Activated naive CD4-positive, alpha-beta T cell (primary cell): ENCODE measurements at places on chromosomes 12 and 14.
A peak's percentile ranks its signal among the peaks of the same experiment; 100 is the strongest.

DNA sequence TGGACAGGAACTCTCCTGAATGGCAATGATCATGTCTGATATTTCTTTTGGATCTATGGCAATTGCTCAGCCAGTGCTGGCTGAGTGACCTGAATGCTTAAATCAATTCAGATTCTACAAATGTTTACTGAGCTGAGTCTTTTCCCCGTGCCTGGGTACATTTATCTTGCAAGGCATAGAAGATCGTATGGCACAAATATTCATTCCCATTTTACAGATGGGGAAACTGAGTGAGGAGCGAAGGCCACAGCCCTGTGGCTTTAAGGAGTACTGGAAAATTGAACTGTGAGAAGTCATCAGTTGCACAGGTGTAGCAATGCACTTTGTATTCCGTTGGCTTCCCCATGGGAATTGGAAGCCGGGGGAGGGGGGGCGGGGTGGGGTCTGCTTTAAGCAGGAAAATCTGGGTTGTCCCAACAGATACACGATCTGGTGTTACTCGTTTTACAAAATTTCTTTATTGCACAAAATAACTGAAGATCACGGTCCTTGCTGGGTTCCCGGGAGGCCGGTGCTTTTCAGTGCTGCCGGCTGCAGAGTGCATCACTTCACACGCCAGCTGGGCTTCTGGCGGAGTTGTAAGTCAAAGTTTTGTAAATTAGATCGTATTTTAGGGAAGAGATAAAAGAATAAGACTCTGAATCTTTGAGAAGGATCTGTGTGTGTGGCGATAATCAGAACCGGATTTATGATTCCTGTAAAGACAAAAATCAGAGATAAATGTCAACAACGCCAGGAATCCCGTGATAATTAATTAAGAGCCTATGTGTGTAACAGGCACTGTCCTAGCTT is 75.0 kb upstream of the MAP1LC3B2 start:
- no peak for DNase-seq

- no peak for DNase-seq
These were observed 28.2 kb upstream of the KCNA1 start for GRCh38 chr12:4881266-4882064.

DNA sequence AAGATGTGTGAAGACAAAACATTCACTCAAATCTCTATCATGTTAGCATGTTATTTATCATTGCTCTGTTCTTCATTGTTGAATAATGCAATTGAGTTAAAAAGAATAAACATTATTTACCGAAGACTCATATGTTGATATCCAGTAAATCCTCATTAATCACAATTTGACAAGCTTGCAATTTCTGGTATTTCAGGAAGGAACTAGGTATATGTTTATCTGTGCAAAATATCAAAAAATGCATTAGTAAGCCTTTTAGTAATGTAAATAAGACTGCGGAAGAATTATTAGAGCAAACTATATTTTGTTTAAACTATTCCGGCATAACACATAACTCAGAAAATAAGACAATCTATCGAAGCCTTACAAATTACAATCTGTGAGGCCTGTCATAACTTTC is 222.7 kb upstream of the NOVA1 start:
- no peak for DNase-seq

DNA sequence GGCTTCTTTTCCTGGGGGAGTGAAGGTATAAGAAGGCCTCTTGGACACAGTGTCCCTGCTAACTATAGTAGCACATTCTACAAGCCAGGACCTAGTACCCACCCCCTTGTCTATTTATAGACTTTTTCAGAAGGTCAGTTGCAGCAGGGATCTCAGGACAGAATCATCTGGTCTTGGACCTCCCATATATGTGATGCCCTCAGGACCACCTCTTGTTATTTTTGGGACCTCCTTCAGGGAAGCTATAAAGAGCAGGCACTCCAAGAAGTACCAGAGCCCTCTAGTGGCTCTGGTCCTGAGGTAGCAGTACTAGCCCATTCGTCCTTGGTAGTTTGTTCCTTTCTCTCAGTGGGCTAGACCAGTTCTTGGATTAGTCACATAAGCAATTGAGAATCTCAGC is 4.3 kb downstream of the COQ10A start:
- DNase-seq, result no peak

DNA sequence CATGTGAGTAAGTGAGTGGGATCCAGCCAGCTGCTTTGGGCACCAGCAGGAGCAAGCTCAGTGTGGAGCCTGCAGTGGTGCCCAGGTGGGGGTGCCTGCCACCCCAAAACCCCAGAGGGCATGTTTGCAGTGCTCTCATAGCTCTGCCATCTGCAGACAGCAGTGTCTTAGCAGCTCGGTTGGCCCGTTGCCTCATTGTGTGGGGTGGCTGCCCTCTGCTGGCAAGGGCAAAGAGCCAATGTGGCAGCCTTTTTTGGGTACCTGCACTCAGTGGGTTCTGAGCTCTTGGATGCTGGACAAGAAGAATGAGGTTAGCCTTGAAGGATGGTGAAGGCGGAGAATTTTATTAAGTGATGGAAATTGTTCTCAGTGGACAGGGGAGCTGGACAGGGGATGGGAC is 52.3 kb downstream of the NEUROD4 start:
- peak; percentile 77 for DNase-seq

- DNase-seq, result no peak
These were observed 1494.7 kb upstream of the TMEM132C start for GRCh38 chr12:126772171-126772864.

DNA sequence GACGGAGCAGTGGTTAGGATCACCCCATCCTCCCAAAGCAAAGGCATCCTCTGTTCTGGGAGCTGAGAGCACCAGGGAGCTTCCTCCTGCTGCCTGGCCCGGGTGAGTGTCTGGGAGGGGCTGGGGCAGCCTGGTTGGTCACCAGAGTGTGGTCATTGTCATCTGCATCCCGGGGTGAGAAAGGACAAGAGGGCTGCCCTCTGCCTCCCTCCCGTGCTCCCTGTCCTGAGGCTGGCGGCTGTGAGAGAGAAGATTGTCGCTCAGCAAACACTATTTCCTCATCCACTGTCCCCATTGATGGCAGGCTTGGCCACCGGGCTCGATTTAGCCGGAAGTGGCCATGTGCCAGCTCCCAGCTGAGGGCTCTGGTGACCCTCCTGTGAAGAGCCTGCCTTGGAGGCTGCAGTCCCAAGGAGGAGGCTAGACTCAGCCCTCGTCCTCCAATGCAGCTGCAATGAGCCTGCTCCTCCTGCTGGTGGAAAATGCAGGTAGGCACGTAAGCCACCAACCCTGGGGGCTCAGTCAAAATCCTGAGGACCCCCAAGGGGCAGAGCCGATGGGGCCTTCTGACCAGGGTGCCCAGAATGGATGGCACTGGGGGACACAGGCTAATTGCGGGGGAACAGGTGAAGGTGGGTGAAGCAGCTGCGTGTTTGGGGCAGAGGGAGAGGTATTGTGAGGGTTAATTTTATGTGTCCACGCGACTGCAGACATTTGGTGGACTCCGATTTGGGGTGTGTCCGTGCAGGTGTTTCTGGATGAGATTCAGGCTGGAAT is 155.7 kb downstream of the KIF26A start:
- no peak for DNase-seq

- DNase-seq, result no peak
These were observed 12.4 kb downstream of the CABP1 start for GRCh38 chr12:120652656-120653435.

- no peak for DNase-seq
These were observed 55.8 kb upstream of the CHGA start for GRCh38 chr14:92866901-92867865.

DNA sequence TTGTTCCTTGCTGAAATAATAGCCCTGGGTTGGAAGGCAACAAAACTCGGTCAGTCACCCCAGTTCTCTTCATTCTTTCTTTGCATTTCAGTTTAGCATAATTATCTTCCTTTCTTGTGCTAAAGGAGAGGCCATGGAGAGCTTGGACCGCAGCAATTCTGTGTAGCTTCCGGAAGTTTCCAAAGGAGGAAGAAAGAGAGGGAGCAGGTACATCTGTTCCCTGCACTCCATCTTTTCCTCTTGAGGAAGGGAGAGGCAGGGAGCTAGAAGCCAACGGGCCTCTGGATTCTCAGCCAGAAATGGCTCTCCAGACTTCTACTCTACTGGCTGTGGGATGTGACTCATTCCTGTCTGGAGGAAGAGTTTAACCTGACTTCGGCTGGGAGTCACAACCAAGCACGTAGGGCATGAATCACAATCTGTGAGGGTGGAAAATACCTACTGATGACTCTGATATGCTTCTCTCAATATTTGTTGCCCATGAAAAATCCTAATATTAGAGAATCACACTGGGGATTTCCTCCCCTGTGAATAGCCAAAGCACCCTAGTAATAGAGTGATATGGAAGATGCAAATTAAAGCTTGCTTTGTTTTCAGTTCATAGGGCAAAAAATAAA is 17.0 kb downstream of the ANO6 start:
- DNase-seq, result no peak

DNA sequence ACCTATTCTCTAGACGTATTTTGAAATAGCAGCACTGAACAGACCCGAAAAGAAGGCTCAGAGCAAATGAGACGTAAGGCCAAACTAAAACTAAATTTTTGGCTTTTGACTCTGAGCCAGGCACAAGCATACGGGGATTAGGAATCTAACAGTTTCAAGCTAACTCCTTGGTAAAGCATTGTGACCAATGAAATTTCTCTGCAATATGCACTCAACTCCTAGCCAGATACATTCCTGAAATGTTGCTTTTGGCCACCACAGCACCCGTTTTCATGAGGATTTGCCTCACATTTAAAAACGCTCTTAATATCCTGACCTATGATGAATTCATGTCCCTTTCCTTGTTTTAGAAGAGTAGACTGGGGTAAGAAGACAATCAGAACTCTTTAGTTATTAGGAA is 53.1 kb upstream of the NPFF start:
- no peak for DNase-seq

GRCh38 chr12:50083301-50083700 is 1.8 kb upstream of the SMARCD1 start:
- DNase-seq, result no peak

- DNase-seq, result no peak
These were observed 707.4 kb upstream of the STXBP6 start for GRCh38 chr14:25757364-25757763.

GRCh38 chr12:76529226-76529918 is 30.2 kb downstream of the OSBPL8 start:
- DNase-seq, result no peak

DNA sequence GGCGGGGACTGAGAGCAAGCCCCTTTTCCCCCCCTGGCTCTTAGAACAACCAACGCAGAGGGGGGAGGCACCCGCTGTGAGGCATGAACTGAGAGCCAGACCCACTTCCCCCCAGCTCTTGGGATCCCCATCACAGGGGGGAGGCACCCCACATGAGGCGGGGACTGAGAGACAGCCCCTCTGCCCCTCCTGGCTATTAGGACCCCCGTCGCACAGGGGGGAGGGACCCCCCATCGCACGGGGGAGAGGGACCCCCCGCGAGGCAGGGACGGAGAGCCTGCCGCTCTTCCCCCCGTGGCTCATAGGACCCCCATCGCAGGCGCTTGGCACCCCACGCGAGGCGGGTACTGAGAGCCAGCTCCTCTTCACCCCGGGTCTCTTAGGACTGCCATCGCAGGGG is 195.8 kb upstream of the PZP start:
- no peak for DNase-seq

- DNase-seq, result no peak
These were observed 4.7 kb downstream of the REC8 start for GRCh38 chr14:24176599-24176998.
